ENCODE measurements at places on chromosomes 12 and 14.

- no peak for DNase-seq
These were observed 88.1 kb downstream of the PPP2R5C start for GRCh38 chr14:101849640-101850039.

DNA sequence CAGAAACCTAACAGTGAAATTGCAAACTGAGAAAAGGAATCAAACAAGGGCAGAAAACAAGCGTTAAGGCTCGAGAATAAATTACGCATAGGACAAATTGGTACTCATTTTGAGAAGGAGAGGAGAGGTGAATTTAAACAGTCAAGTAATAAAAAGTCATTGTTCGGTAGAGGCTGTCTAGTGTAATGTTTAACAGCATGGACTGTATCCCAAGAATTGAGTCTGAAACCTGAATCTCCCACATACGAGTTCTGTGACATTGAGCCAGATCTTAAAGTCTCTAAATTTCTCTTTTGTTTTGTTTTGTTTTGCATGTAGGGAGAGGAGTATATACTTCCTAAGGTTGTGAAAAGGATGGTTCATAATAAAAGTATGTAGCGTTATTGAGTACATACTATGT, 216.5 kb upstream of the BTG1 start:
- no peak for DNase-seq

GRCh38 chr14:29548948-29549370, 378.7 kb downstream of the PRKD1 start:
- no peak for DNase-seq

DNA sequence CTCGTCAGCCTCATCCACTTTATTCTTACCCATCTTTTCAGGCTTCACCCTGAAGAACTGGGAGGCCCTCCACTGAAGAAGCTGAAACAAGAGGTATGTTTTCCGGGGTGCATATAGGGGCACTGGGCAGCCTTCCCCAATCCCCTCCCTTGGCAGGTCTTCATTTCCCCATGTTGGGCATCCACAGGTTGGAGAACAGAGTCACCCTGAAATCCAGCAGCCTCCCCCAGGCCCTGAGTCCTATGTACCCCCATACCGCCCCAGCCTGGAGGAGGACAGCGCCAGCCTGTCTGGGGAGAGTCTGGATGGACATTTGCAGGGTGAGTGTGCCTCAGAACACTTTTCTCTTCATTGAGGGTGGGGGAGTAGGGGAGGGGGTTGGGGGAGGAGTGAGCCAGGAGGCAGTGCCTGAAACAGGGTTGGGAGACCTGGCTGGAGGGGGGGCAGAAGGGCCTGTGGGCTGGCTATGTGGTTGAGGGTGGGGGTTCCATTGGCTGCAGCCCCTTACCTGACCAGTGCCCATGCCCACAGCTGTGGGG, 4.0 kb downstream of the NAB2 start:
- DNase-seq: no peak

DNA sequence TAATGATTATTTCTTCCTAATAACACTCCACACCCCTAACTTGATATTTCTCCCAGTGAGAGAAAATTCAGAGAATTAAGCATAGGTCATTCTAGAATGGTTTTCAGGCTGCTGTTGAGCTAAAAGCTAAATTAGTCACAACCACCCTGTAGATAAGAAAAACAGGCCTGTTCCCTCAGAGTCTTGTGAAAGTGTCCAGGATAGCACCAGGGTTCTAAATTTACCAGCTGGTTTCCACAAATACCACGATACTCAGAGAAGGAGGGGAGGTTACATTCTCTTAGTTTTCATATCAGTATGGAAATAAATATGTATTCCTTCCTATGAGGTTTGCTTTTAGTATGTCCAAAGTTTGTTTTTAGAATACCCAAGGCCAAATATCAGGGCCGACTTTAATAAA, 66.0 kb upstream of the YARS2 start:
- DNase-seq: no peak

- no peak for DNase-seq
These were observed 19.3 kb downstream of the CCDC62 start for GRCh38 chr12:122793685-122794106.

GRCh38 chr12:69415471-69416275, 54.5 kb upstream of the FRS2 start:
- DNase-seq: peak; percentile 19

DNA sequence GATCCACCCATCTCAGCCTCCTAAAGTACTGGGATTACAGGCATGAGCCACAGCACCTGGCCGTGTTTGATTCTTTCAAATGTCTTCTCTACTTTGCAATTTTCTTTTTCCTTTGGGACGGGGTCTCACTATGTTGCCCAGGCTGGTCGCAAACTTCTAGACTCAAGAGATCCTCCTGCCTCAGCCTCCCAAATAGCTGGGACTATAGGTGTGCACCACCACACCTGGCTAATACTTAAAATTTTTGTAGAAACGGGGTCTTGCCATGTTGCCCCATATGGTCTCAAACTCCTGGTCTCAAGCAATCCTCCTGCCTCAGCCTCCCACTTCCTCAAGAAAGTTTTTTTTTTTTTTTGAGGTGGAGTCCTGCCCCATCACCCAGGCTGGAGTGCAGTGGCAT, 1.7 kb downstream of the GATC start:
- DNase-seq: no peak

GRCh38 chr12:9779209-9779608, 18.5 kb upstream of the CD69 start:
- DNase-seq: no peak

DNA sequence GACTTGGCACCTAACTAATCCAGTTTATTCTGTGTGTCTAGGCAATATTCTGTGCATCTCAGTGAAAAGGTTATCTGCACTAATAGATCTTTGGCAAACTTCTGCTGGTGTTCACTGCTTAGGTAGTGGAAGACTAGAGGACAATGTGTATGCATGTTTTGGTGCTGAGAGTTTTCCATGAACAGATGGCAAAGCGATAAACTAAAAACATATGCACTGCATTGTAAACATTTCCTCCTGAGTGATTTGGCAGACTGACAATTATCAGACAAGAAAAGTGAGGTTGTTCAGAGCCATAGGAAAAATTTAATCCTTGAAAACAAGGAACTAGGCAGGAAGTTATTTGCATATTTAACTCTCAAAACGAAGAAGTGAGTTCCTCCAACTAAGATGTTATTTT, 400.4 kb downstream of the ATP23 start:
- no peak for DNase-seq

DNA sequence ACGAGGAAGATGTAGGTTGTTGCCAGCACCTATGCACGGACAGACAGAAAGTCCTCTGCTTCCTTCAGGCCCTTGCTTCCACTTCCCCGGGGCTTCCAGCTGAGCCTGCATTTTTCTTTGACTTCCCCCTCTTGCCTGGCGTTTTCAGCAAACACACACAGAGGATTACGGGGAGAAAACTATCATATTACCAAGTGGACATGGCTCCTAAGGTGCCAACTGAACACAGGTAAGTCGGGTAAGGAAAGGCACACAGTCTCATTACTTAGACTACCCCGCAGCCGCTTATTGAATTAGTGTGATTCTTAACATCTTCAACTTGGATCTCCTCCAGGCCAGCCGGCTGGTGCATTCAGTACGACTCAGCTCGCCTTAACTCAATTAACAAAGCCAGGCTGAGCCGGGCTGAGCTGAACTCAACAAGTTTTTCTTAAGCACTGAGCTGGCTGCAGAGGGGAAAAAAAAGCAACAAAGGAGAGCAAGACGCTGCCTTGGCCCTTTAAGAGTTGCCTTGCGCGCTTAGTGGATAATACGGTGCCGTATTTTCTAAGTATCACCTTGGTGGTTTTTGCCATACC, 19.2 kb upstream of the MAP1LC3B2 start:
- DNase-seq: no peak

DNA sequence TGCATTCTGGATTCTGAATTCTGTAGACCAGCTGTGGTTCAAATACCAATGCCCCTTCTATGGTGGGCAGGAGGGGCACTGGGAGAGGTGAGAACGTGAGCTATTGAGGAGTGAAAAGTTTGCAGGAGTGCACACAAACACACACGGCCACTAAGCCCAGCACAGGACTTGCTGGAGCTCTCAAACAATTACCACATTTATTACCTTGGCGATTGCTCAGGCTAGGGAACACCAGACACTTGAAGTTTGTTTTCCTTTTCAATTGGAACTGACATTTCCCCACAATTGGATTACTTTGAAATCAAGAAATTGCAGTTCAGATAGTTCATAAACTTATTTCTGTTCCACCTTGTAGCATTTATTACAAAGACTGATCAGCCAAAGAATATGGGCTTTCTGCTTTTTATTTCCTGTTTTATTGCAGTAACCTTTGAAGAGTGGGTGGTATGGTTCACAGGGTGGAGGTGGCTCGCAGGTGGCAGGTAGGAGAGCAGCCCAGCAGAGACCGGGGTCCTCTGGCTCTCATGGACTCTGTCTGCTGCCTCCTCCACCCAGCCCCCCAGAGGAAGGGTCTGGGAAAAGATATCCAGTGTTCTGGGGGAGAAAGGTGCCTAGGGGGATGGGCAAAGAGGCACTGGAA, 429.8 kb upstream of the CCDC196 start:
- no peak for DNase-seq

- DNase-seq: peak; percentile 36
These were observed 58.7 kb downstream of the DRAM1 start for GRCh38 chr12:101935890-101936746.

Measured in activated CD4-positive, alpha-beta memory T cell treated with anti-CD3 and anti-CD28 coated beads, Interleukin-2, amount 10 ng/mL, durations not matched to agents 7 days and 5 days (primary cell).